ENCODE measurements at places on chromosomes 4 and X.

DNA sequence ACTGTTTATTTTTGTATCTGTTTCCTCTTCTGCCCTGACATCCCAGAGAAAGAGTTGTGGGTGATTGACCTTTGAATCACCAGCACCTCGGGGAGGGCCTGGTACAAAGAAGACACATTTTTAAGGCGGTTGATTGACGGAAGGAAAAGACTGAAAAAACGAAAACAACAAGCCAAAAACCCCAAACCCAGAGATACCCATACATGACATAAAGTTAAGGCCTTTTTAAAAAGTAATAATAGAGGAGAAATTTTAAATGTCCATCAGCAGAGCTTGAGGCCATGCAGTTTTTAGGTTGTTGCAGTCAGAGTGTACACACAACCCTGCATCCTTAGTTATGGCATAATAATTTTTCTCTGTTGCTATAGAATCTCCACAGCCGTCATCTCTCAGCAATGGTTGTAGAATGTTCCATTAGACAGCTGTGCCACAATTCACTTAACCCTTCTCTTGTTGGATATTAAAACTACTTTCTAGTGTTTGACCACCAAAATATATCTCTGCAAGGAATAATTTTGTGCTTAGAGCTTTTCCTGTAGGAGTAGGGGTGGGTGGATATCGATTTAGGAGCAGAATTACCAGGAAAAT is 110.2 kb downstream of the GNL3L start:
- DNase-seq = no peak

DNA sequence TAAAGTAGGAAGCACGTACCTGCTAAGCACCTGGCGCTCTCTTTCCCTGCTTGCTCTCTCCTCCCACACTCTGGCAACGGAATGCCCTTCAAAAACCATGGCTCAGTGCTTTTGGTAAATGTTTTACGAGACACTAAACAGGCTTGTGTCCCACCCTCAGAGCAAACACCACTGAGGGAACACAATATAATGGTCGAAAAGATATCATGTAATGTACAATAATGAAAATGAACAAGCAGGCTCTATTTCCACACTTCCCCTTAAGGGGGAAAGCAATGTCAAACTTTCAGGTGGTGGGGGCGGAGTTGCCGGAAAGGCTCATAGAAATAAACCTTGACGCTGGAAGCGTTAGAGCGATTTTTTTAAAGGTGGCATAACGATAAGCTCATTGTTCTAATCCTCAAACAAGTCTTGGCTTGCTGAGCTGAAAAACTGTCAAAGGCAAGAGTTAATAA is 115.1 kb downstream of the RBM47 start:
- no peak for DNase-seq

- DNase-seq = no peak
Measured at GRCh38 chr4:156705311-156705710, 266.3 kb downstream of the PDGFC start.

DNA sequence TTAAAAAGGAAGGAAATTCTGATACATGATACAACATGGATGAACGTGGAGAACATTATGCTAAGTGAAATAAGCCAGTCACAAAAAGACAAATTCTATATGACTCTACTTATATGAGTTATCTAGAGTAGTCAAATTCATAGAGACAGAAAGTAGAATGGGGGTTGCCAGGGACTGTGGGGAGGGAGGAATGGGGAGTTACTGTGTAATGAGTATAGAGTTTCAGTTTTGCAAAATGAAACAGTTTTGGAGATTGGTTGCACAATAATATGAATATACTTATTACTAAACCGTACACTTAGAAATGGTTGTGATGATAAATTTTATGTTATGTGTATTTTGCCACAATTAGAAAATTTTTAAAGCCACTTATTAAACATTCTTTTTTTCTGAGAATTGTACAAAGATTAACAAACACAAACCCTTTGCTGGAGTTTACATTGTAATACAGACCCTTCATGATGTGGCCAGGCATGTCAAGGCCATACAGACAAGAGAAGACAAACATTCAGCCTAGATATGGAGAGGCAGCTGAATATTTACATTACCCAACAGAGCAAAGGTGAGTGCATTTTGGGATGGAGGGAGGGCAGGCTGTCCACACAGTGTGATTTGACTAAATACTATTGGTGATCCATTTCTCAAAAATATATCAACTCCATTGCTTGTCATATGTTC is 21.2 kb upstream of the GPC3 start:
- peak; percentile 4 for DNase-seq

GRCh38 chr4:140103676-140104075 is 50.3 kb downstream of the MAML3 start:
- DNase-seq = peak; percentile 45

DNA sequence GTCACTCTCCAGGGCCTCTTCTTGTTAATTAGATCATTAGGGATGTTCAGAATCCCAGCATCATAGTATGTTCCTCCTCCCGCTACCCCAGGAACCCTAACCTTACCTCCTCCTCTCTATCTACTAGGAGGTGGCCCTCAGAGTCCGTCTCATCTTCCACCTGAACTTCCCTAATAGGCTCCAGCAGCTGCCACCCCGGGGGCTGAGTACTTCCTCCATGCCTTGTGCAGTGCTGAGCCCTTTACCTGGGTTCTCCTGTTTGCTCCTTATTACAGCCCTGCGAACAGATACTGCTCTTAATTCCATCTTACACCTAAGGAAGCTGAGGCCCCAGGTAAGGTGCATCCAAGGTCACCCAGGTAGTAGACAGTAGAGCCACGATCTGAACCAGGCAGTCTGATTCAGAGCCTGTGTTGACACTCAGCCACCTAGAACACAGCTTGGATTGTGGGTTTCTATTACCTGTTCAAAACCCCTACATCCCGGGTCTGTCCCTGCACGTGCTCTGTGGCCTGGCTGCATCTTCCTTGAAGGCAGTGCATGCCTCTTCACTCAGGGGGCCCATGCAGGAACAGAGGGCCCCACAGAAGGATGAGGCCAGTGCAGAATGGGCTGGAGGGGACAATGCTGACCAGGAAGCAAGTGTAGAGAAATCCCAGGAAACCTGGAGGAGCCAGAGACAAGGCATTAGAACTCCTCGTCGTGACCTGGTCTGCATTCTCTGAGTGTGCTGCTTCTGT is 51.4 kb upstream of the MSANTD1 start:
- no peak for DNase-seq

DNA sequence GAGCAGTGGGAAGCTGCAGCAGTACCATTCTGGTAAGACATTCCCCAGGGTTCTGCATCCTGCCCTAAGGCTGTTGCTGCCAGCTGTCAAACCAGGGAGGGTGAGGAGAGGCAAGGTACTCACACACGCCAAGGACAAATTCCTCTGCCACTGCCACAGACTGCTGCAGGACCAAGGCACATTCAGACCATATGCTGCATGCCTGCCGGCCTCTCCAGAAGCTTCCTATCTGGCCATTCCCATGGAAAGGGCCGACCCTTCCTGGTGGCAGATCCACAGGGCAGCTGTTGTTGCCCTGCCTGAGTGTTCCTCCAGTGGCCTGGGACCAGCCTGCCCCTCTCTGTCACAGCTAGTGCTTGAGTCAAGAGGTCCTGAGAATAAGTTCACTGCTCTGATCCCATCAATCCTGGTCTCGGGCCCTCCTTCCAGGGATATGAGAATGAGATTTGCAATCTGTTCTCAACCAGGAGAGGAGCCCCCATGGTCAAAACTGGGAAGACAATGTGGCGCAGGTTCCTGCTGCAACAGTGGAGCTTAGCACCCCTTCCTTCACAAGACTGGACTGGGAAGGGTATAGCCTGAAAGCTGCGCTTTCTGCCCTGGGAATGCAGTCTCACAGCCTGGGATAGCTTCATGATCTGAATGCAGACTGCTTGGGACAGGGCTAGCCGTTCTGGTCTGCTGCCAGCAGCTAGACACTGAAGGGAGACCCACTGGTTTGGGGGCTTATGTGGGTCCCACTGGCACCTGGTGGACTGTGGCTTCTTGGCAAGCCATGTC is 342.5 kb upstream of the NDST3 start:
- DNase-seq = no peak

DNA sequence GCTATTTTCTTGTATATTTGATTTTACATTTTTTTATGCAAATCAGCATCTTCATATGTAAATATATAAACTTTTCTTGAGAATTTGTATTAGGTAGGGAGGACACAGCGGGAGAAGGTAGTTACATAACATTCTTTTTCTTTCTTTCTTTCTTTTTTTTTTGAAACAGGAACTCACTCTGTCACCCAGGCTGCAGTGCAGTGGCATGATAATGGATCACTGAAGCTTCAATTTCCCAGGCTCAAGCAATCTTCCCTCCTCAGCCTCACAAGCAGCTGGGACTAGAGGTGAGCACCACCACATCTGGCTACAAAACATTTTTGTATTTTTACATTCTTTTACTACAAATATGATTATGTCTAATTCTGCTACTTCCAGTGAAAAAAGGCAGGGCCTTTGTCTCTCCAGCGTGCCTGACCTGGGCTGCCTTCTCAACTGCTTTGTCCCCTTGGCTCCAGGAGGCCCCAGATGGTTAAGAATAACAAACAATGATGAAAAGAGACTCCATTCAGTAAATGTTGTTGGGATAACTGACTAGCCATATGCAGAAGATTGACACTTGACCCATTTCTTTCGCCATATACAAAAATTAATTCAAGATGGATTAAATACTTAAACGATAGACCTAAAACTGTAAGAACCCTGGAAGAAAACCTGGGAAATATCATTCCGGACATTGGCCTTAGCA is 46.5 kb upstream of the FAT4 start:
- no peak for DNase-seq

DNA sequence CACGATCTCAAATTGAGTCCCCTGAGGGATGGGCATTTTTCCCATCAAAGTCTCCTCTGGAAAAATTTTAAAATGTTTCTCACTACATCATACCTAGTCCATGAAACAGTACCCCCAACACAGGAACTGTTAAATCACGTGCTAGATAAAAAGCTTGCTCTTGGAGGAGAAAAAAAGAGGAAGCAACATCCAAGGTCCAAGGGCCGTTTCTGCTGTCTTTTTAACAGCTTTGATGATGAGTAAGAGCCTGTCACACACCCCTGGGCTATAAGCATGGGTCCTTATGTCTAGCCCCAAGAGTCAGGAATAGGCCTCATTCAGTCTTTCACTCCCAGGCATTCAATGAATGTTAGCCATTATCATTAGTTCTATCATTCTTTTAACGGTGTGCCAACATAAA is 128.9 kb downstream of the SH3KBP1 start:
- no peak for DNase-seq

GRCh38 chr4:64503416-64503815 is 94.2 kb upstream of the TECRL start:
- no peak for DNase-seq

- DNase-seq = no peak
Measured at GRCh38 chr4:172830295-172830764, 338.3 kb upstream of the GALNT7 start.

DNA sequence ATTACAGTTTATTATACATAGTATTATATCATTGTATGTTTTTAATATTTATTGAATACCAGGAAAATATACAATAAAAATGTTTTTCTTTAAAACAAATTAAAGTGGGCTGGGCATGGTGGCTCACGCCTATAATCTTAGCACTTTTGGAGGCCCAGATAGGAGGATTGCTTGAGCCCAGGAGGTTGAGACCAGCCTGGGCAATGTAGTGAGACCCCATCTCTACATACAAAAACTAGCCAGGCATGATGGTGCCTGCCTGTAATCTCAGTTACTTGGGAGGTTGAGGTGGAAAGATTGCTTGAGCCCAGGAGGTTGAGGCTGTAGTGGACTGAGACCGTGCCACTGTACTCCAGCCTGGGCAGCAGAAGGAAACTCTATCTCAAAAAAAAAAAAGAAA is 38.3 kb upstream of the PDS5A start:
- no peak for DNase-seq

All from activated CD4-positive, alpha-beta T cell treated with anti-CD3 and anti-CD28 coated beads, Interleukin-2, amount 50 U/mL, for 48 hours (primary cell).